Stimulated activated CD4-positive, alpha-beta T cell treated with anti-CD3 and anti-CD28 coated beads, Interleukin-1b, Interleukin-23, amount 100 ng/mL, for 48 hours (primary cell): ENCODE measurements at places on chromosomes 1 and 21.

- DNase-seq: no peak
Measured at GRCh38 chr1:95701450-95702173, 467.6 kb downstream of the RWDD3 start.

- no peak for DNase-seq
Measured at GRCh38 chr1:245537992-245538391, 383.2 kb downstream of the KIF26B start.

GRCh38 chr1:43227143-43227764, 42.5 kb upstream of the TMEM125 start:
- peak; percentile 78 for DNase-seq

DNA sequence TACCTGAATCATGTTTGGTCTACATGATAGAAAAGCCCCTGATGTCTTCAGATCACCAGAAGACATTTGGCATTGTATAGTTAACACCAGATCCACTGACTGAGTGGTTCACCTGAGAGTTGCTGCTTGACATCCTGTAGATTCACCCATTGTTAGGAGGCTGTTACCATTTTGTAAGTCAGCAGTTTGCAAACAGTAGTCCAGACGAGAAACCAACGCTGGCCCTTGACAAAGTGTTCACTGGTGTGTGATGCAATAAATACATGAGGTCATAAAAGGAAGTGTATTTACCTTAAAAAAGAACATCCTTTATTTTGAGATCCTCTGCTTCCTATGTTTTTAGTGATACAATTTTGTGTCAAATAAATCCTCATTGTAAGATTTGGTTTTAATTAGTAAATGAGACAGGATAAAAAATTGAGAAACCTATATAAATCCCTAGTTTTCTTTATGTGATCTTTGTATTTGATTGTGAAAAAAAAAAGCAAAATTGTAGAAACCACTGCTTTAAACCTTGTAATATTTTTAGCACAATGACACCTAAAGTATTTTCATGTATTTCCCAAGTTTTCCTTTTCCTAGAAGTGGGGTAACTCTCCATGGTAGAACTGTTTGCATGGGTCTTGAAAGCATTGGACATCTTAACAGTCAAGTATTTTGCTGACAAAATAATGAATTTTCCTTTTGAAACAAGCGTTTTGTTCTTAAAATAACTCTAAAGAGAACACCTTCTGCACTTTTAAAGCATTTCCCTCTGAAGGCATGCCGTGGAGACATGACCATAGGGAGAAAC, 204.3 kb downstream of the FGGY start:
- no peak for DNase-seq

DNA sequence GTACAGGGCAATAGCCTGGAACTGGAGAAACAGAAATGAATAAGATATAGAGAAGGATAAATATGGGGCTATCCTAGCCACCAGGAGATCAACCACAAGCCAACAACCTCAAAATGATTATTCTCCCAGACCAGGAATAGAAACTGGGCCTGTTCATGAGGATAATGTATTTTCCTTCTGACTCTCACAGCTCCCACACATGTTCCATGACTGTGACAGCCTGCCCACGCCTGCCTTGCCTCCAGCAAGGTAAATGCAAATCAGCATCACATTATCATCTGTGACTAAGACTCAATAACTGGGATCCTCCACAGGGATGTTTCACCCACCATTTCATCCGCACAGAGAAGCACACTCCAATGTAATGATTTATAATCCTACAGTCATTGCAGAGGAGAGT, 3.3 kb downstream of the ENSA start:
- peak; percentile 54 for DNase-seq

DNA sequence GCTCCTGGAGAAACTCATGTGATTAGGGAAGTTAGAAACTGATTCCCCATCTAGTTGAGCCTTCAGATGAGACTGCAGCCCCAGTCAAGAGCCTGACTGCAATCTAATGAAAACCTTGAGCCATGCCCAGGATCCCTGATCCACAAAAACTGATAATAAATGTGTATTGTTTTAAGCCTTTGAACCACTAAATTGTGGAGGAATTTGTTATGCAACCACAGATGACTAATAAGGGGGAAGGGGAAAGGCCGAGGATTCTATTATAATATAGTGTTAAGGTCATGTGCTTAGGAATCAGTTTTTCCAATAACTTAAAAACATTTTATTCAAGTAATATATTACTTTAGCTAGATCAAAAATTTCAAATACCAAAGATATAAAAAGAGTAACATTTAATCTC, 52.8 kb upstream of the USP25 start:
- no peak for DNase-seq

DNA sequence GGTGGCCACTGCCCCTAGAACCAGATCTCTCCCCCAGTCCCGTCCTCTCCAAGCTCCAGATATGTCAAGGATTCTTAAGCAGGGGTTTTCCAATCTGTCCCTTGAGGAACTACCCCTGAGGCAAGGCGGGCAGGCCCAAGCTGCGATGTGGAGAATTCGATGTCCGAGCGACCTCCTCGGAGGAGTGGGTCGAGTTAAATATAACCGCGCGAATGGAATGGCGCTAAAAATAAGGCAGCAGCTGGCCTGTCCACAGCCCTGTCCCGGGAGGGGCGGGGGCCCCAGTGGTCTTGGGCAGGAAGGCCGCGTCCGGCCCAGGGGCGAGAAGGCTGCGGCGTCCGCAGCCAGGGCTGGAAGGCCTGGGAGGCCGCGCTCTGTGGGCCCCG, 5.8 kb upstream of the FOXD3 start:
- no peak for DNase-seq

- no peak for DNase-seq
Measured at GRCh38 chr1:245679821-245680780, 525.3 kb downstream of the KIF26B start.

DNA sequence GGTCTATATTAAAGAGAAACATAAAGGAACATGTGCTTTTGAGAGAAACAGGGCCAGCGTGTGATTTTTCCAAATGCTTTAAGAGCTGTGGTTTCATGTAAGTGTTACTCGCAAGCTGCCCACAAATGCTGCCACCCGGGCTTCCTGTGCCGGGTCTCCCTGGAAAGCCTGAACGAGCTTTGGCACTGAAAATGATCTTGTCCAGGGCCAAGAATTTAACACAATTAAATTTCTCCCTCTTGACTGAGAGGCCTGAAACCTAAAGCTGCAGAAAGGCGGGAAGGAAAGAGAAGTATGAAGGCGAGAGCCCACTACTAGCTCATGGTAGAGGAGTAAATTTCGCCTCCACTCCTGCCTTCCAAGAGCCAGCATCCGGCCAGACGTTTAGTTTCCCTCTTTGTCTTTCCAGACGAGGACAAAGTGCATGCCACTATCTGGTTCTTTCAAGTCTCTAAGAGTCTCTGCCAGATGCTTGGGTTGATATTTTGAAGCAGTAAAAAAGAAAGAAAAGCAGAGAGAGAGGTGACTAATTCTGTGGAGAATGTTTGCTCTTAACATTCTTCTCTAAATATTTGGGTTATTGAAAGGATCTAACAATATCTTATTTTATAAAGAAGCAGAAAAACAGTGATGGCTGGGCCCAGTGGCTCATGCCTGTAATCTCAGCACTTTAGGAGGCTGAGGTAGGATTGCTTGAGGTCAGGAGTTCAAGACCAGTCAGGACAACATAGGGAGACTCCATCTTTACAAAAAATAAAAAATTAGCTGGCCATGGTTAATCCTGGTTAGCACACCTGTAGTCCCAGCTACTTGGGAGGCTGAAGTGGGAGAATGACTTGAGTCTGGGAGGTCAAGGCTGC, 100.0 kb upstream of the HNRNPU start:
- no peak for DNase-seq

GRCh38 chr1:7863756-7864328, 11.0 kb upstream of the UTS2 start:
- DNase-seq: no peak

DNA sequence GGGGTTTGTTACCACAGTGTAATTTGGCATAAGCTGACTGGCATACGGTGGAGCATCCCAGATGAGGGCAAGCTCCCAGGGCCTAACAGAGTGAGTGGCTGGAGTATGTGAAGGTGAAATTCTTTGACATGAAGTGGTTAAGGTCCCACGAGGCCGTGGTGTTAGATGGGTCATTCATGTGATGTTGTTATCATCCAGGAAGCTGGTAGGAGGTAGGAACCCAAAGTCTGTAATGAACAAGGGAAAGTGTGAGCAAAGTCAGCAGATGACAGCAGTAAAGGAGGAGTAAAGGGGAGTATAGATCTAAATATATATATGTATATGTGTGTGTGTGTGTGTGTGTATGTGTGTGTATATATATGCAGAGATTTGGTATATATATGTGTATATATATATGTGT, 47.6 kb downstream of the MDM4 start:
- no peak for DNase-seq

GRCh38 chr1:224696891-224697765, 81.0 kb downstream of the CNIH3 start:
- no peak for DNase-seq

- no peak for DNase-seq
Measured at GRCh38 chr1:78006521-78006920, 1.8 kb downstream of the DNAJB4 start.

- no peak for DNase-seq
Measured at GRCh38 chr1:241706257-241706656, 54.2 kb downstream of the WDR64 start.

DNA sequence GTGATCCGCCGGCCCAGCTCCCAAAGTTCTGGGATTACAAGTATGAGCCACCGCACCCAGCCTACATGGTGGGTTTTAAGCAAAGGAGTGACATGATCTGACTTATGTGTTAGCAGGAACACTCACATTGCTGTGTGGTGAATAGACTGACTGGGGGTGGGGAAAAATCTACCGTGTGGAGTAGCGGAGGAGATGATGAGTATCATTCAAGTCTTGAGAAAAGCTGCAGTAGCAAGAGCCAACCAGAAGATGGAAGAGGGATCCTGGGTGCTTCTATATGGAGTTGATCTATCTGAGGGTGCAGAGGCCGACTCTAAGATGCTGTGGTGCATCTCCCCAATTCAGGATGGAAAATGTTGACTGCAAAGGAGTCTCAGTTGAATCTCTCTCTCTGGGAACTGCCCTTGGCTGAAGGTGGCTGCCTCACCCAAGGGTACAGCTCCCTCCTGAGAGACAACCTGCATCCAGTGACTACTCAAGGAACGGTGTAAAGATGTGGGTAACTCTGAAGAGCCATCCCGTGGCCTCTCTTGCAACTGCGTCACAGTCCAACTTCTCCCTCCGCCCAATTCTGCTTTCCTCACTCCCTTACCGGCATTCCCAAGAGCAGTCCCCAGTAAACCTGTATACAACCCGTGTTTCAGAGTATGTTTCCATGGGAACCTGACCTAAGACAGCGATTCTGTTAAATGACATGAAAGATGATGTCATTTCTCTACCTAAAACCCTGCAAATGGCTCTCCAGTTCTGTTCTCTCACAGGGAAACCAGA, 7.4 kb upstream of the B3GALNT2 start:
- no peak for DNase-seq

GRCh38 chr1:204469304-204469703, 25.3 kb downstream of the PIK3C2B start:
- DNase-seq: no peak

GRCh38 chr1:210597555-210598134, 268.9 kb downstream of the HHAT start:
- no peak for DNase-seq

GRCh38 chr1:1435106-1435903, at the start of gene VWA1:
Gene VWA1 (plus strand): TSS chr1:1435690. CDS start chr1:1435749, 59 bp downstream.
- peak; percentile 65 for DNase-seq

GRCh38 chr1:153348511-153349362, at the start of gene PGLYRP4:
Gene PGLYRP4 (minus strand): TSS chr1:153348841. CDS start chr1:153347932, 909 bp downstream.
- DNase-seq: no peak

GRCh38 chr1:168441745-168442144, 102.1 kb downstream of the XCL2 start:
- DNase-seq: no peak

DNA sequence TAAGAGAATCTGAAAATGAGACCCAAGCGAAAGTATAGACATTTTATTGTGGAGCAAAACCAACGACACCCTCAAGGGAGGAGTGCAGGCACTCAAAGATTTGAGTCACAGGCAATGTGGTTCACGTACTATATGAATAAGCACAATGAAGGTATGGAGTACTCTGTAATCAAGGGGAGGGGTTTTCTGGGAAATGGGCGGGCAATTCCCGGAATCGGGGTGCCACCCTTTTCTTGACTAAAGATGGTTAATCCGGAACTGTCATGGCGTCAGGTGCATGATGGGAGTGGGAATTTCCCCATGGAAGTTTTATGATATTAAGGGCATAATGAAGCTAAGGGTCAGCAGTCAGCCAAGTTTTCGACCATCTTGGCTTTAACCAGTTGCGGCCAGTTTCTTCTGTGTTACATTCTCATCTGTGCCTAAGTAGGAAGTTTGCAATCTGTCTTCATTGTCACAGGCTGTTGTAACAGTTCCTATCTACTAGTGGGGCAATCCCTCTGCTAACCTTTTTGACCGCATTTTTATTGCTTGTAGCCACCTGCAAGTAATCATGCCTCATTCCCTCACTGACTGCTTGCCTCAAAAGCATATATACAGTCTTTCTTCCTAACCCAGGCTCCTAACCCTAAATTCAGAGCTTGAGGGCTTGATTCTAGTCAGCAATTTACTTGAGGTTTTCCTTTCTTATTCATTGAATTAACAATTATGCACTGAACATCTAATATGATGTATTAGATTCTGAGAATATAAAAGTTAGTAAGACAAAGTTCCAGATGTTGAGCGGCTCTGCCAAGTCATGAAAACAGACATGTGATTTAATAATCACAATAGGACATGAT, 775 bp upstream of the AIM2 start:
- DNase-seq: peak; percentile 98
